Stimulated activated CD4-positive, alpha-beta T cell treated with anti-CD3 and anti-CD28 coated beads, Interleukin-15, amount 100 ng/mL, for 1 hour (primary cell): ENCODE measurements at places on chromosomes 1 and 21.

- DNase-seq: no peak
Measured at GRCh38 chr1:61013189-61013945, 69.0 kb upstream of the NFIA start.

GRCh38 chr1:219000005-219000404, 173.7 kb upstream of the LYPLAL1 start:
- no peak for DNase-seq

DNA sequence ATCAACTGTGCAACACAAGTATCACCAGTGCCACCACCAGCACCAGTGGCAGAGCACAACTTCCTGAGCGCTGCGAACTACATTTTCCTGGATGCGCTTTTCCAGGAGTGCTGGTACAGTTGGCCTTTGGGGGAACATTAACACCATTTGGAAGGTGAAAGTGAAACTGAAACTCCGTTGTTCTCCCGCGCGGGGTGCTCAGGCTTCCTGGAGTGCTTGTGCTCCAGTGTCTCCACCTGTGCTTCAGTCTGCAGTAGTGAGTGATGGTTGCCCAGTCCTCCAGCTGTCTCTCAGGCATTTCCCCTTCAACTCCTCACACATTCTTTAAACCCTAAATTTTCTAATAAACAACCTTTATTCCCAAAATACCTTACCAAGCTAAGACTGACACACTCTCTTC, 187.8 kb downstream of the LRRIQ3 start:
- no peak for DNase-seq

DNA sequence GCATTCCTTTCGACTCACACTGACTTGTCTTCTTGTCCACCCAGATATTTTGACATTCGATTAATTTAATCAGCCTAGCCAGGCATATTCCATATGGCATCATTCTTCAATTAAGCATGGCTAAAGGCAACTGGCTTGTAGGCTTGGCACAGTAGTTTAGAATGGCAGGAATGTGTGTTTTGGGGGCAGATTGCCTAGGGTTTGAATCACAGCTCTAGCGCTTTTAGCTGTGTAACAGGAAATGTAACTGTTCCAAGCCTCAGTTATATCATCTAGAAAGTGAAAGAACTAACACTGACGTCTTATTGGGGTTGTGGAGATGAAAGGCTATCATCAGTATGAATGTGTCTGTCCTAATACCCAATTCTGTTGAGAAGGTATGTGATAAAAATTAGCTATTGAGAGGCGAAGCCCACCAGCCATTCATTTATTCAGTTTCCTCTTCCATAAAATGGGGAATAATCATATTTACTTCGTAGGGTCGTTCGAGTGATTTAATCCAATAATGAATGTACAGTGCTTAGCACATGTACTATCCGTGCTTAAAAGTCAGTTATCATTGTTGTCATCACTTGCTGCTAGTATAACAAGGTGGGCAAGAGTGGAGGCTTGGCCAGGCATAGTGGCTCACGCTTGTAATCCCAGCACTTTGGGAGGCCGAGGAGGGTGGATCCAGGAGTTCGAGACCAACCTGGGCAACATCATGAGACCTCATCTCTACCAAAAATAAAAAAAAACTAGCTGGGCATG, 41.6 kb upstream of the GRHL3 start:
- DNase-seq: no peak

DNA sequence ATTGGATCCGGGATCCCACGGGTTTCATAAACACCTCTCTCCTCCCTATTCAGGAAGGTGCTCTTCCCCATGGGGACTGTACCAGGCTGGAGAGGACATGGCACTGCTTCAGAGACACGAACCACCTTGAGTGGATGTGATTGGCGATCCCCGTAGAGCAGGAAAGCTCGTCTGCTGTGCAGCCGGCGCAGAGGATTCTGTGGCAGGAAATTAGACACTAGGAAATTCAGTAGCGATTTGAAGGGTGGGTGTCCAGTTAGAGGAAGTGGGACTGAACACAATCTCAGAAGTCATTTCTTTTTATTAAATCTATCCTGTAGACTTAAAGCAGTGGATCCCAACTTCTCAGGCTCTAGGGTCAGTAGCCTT, 767 bp downstream of the PDIK1L start:
- no peak for DNase-seq

GRCh38 chr1:204343802-204344201, 15.9 kb downstream of the PLEKHA6 start:
- DNase-seq: no peak

DNA sequence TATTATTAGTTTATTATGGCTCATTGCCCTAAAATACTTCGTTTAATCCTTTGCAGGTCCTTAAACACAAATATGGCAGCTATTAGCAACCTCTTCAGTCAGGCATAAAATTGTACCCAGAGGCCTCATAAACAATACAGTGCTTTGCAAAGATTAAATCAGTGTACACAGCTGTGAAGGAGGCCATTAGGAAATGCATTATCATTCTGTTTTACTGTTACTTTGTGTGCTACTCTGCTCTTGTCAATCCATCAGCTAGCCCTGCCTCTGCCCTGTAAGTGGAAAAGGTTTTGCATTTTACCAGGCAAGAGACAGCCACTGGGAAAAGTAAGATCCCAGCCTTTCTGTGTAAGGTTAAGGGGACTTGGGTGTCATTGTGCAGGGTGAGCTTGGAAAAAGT, 415.7 kb upstream of the DAB1 start:
- no peak for DNase-seq

- DNase-seq: no peak
Measured at GRCh38 chr1:33836911-33837310, 27.0 kb upstream of the HMGB4 start.

GRCh38 chr1:226872437-226872836, 2.0 kb downstream of the PSEN2 start:
- DNase-seq: no peak

DNA sequence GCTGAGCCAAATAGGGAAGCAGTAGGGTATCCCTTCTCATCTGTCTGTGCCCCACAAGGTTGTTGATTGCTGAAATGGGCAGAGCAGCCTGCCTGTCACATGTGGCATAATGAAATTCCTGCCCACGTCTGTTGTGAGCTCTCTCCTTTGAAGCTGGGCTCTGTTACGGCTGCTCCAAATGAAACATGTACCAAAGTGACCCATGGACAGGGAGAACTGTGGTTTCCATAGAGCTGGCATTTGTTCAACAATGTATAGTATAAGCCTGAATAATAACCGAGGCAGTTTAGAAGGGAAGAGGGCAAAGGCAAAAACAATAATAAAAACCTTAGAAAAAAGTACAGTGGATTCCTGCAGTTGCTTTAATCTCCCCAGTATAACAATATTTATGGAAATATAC, 149.7 kb downstream of the LYPLAL1 start:
- no peak for DNase-seq

DNA sequence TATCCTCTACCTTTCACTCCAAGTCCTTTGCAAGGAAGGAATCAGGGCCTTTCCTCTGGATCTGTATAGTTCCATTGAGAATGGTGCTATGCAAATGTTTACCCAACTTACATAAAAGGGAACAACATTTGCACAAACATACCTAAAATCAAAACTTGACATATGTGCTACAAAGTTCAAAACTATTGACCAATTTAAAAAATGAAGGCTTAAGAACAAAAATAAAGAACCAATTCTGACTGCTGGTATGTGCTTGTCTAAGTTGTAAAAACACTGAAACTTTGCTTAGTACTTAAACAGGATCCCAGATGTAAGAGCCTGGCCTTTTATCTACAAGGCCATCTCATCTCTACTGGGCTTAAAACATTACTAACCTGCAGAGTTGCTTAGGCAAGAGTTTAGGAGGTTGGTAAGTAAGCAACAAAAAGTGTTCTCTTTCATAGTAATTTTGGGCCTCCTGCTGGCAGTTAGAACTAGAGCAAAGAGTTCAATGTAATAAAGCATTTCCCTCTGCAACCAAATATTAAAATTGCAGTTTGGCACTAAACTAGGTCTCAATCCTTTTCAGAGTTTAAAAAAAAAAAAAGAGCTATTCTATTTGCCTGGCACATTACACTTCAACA, 2.0 kb downstream of the SCMH1 start:
- no peak for DNase-seq

GRCh38 chr1:59367301-59368007, 70.6 kb downstream of the FGGY start:
- DNase-seq: no peak

GRCh38 chr21:38817371-38818324, 11.9 kb downstream of the ETS2 start:
- DNase-seq: no peak

DNA sequence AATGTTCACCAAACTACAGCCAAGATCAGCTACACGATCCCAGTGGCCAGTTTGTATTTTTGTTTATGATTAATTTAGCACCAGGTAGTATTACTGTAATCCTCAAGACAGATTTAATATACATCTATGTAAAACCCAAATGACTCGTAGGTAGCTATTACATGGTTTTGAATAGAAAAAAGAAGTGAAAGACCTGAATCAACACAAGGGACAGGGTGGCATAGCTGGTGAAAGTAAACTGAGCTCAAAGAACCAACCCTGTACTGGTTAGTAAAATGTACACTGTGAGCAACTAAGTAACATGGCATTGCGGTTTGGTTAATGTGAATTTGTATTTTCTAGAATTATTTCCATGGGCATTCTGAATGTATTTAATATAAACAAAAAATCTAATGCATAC, 8.8 kb downstream of the GPATCH2 start:
- no peak for DNase-seq

GRCh38 chr21:45393833-45394638, 10.9 kb upstream of the COL18A1 start:
- DNase-seq: no peak

DNA sequence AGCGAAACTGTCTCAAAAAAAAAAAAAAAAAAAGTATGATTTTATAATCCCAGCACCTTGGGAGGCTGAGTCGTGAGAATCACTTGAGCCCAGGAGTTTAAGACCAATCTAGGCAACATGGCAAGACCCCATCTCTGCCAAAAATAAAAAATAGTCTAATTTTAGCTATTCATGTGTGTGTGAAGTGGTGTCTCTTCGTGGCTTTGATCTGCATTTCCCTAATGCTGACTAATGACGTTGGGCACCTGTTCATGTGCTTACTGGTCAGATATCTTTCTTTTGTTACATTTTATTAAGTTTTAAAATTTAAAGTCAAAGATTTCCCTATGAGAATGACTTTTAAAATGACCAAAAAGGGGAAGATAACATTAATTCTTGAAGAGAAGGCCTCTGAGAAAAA, 31.0 kb downstream of the PSEN2 start:
- no peak for DNase-seq

GRCh38 chr1:97461782-97462181, 459.1 kb downstream of the DPYD start:
- no peak for DNase-seq

DNA sequence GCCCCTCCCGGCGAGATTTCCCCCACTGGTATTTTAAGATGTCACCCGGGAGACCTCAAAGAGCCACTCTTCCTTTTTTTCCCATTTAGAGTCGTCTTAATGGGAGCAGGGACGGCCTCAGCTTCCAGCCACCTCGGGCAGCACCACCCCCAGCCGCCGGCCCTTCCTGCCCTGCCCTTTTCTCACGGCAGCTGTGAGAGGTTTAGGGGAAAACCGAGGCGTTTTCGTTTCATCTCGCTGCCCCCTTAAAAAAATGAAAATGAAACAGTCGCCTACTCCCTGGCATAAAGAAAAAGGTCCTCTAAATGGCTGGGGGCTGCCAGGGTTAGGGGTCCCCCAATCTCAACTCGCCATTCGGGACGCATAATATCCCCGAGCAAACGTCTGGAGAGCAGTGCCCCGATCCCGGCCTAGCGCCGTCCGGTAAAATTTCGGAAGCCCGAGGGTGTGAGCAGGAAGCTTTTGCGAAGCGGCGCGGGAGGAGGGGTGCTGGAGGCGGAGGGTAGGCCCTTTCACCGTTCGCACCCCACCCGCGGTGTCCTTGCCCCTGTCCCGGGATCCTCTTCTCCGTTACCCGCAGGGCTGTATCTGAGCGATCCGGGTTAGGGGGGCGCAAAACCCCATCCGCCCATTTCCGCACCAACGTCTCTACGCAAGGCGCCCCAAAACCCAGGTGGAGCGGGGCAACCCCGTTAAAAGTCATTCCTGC, 1.2 kb downstream of the RUNX3 start:
- peak; percentile 32 for DNase-seq

DNA sequence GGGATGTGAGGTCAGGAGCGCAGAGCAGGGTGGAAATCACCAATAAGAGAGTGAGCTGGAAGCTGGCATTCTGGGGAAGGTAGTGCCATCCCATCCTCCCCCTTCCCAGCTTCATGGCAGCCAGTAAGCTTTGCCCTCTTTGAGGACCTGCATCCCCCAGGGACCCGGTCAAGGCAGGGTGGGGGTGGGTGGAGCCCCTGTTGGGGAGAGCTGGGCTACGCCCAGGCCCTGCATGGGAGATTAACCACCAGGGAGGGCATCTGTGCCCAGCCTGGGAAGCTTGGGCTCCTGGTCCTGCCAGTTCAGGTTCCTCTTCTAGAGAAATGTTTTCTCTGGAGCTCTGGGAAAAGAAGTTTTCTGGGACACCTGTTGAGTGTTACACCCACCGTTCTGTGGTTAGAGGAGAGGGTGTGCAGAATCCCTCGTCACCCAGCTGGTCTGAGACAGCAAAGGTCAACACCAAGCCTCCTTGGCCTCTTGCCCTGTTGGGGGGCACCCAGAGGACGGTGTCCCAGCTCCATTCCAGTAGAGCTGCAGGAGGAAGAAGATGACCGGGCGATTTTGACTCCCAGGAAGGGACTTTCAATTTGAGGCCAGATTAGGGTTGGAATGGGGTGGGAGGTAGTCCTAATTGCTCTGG, 30.1 kb upstream of the TENT5C start:
- DNase-seq: no peak

- no peak for DNase-seq
Measured at GRCh38 chr21:42313501-42313969, 1.7 kb downstream of the TFF3 start.

DNA sequence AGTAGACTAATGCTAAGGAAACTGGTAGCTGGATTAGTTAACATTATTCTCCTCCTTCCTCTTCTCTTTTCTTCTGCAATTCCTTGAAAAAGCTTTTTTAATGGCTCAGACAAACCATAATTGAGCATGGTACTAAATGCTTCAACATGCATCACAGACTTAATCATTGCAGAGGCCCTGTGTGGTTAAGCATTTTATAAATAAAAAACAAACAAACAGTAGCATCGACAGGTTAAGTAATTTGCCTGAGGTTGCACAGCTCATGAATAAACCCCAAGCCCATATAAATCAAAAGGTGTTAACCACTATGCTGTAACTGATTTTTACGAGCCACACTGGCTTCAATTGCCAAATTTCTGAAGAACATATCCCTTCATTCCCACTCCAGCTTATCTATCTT, 462.1 kb downstream of the LMO4 start:
- DNase-seq: no peak

DNA sequence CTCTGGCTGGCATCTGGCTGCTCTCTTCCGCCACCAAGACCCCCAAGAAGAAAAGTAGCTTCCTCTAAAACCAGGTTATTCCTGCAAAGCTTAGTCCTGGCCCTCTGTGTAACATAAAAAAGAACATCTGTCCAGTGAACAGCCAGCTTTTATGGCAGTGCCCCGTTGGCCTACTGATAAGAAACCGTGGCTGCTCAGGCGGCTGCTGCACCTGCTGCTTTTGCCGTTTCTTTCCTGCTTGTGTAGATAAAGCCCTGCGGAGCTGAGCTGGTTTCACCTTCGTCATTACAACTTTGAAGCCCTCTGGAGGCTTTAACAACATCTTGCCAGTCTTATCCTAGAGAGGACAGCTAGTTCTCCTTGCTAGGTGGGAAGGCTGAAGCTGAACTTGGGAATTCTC, 20.5 kb downstream of the ELAPOR1 start:
- DNase-seq: no peak
